ENCODE measurements at places on chromosomes 7 and 10.

GRCh38 chr10:2866569-2866968 lies 200.8 kb upstream of the PFKP start:
- no peak for DNase-seq

DNA sequence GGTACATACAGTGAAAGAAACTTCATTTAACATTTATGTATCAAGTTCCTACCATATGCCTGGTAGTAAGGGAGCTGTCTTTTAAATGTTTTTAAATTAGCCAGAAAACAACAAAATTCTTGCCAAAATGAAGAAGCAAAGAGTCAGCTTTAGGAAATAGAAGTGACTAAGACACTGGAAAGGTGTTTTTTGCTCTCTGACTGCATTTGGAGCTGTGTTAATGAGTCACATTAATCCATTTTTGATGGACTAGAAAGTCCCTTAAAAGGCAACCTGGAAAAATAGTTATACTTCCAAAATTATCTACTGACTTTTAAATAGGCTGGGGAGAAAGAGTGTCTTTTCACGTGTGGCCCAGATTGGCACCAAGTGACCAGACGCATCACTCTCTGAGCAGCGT lies 3.9 kb upstream of the COL17A1 start:
- no peak for DNase-seq

DNA sequence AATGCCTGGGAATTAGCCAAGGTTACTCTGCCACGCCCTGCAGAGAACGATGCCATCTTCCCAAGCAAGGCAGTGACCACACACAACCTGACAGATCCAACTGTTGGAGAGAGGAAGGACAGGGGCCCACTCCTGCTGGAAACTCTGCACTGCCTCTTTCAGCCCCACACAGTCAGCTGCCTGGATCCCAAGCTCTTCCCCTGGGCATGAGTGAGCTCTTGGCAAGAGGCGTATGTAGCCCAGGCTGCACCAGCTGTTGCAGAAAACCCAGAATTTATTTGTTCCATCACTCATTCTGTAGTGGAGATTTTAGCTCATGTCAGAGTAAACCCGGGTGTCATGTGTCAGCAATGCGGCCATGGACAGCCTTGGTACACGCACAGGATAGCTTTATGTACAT lies 135.1 kb upstream of the TRIM24 start:
- DNase-seq = peak; percentile 32

- DNase-seq = no peak
Measured at GRCh38 chr7:114928060-114928459, 6.2 kb downstream of the MDFIC start.

DNA sequence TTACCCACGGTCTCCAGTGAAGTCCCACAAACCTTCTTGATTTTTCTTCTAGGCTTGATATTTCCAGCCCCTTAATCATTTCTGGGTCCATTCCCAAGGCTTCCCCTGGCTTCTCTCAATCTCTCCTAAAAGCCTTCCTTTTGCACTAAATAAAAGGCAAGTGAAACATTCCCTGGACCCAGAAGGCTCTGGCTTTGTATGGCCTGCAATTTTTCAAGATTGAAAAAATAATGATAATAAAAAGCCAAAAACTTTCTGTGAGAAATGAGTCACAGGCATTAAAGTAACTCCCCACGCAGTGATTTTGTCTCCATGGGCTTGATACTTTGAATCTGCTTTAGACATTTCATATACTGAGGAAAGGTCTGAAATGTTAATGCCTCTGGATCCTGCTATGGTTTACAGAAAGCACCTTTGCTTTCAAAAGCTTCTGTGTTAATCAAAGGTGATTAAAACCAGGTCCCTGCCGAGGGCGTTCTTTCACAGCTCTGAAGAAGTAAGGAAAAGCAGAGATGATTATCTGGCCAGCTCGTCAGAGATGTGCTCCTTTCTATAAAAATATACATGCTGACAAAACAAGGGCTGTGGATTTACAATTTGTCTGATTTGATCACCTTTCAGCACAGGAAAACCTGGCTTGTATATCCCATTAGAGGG lies 118.9 kb upstream of the TMEM72 start:
- DNase-seq = no peak

DNA sequence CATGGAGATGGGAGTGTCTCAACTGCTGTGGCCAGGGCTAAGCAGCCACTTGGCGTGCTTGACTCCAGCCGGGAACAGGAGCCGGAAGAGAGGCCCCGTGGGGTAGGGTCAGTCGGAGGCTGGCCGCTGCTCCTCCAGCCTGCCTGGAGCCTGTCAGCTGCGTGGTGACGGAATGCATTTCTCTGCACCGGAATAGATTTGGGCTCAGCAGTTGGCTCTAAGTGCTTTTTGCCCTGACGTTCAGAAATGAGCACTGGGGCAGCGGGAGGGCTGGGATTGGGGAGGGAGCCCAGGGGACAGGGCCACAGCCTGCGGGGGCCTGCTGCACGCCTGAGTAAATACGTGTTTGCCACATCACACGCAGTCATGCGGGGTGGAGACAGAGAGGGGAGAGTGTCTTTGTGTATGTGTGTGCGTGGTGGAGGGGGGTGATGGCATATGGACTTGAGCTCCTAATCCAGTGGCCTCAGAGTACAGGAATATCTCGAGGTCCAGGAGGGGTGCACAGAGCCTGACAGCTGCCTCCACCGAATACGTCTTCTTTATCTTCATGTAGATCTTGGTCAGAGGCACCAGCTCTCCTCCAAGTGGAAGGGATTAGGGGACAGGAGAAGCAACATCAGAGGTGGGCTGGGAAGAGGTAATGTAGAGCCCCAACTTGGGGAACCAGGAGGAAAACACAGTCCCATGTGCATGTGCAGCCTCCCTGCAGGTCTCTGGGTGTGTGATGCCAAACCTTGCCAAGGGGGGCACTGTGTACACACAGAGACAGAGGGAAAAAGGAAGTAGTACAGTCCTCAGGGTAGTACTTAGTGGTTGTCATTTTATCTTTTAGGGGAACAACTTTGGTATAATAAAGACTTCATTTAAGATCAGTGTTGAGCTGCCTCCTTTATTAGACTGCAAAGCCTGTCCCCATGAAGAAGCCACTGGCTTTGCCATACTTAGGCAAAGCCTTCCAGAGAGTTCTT lies 151.4 kb downstream of the CDH23 start:
- peak; percentile 80 for DNase-seq

DNA sequence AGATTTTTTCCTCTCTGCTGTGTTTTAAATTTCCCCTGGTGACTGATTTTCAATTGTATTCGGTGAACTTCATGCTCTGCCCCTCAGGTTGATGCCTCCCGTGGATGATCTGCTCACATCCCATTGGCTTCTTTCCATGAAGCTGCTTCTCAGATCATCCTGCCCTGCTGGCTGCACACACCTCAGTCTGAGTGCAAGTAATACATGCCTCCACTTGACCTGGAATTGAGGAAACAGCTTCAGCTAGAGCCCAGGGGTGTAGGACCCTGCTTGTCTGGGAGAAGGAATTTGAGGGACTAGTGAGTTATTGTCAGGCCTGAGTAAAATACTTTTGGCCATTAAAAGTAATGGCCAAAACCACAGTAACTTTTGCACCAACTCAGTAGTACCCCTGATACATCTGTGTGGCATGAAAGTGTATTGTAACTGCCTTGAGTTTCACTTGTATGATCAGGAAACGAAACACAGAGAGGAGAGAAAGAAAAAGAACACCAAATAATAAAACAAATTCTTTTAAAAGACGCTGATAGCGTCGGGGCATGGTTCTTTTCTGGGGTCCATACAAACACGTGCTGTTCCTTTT lies 49.4 kb downstream of the SPAM1 start:
- no peak for DNase-seq

DNA sequence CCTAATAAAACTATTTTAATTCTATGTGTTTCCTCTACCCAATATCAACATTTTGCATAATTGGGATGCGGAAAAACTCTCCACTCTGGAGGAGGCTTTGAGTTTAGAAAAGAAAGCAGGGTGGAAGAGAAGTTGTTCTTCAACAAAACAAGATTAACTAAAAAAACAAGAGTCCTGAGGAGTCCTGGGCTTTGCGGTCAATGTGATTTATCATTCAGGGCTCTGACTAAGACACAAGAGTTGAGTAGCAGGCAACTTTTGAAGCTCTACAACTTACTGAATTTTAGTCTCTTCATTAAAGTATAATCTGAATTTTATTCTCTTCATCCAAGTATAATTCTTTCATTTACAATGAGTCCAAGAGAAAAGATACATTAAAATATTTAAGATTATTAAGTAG lies 18.3 kb upstream of the TMEM26 start:
- DNase-seq = no peak

All from hindlimb muscle (tissue), 1 donor.